ENCODE measurements at places on chromosomes 6 and 20. TPM values are rescaled to one million over a fixed set of nuclear protein-coding genes. Genes with fewer than 3 reads are reported as not detected.

The POM121L2 gene
- total RNA-seq: not detected

The SPO11 gene
- total RNA-seq: not detected

The KHDC3L gene
- not detected for total RNA-seq

The AVP gene
- total RNA-seq: 51.9 TPM

The SFTA2 gene
- total RNA-seq: not detected

The ULBP2 gene
- 2.1 TPM for total RNA-seq

The GDAP1L1 gene
- 91.3 TPM for total RNA-seq

The CRIP3 gene
- total RNA-seq: 6.7 TPM

The NFATC2 gene
- total RNA-seq: 0.69 TPM

The TSBP1 gene
- total RNA-seq: not detected

The TREM2 gene
- total RNA-seq: 8.5 TPM

The TBC1D7 gene
- 37.1 TPM for total RNA-seq

The SCRT2 gene
- total RNA-seq: 0.92 TPM

The CD24 gene
- 640 TPM for total RNA-seq

The ZSCAN23 gene
- 17.5 TPM for total RNA-seq

The CLVS2 gene
- total RNA-seq: 43.6 TPM

The PACSIN1 gene
- total RNA-seq: 13.6 TPM

The CLPSL1 gene
- not detected for total RNA-seq

The MMS22L gene
- total RNA-seq: 14.3 TPM

The CCN6 gene
- not detected for total RNA-seq

The BMP6 gene
- total RNA-seq: 5.1 TPM

The LKAAEAR1 gene
- 2.1 TPM for total RNA-seq

The TMEM74B gene
- total RNA-seq: 16.1 TPM

The TRIM10 gene
- total RNA-seq: 0.23 TPM

The SLC22A16 gene
- total RNA-seq: not detected

The HMGCLL1 gene
- 62.5 TPM for total RNA-seq

The ZNF391 gene
- total RNA-seq: 6.2 TPM

The ZBTB46 gene
- 20.3 TPM for total RNA-seq

Measured in diencephalon (tissue), 1 donor.